ENCODE measurements at places on chromosomes 13 and 19.

DNA sequence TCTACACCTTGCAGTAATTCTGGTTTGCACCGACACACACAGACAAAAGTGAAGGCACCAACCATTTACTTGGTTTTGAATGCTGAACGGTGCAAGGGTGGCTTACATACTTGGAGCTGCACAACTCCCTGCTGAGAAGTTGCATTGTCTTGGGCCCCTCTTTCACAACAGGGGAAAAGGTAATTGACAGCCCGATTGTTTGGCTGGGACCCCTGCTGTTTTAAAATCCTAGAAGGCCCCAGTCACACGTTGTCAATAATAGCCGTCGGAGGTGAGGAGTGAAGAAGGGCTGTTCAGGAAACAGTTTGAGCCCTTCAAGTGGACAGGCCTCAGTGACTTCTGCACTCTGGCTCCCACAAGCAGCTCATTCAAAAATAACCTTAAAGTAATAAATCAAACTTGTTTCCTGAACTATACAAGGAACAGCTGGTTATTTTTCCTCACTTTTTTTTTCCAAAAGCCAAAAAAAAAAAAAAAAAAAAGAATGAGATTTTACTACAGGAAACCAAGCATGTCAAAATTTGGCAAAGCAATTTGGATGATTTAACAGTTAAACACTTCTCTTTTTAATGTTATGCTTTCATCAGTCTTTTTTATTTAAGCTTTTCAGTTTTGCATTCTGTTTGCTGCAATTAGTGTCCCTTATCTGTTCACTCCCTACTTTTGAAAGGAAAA lies 19.0 kb upstream of the SPRY2 start:
- peak; percentile 19 for DNase-seq

DNA sequence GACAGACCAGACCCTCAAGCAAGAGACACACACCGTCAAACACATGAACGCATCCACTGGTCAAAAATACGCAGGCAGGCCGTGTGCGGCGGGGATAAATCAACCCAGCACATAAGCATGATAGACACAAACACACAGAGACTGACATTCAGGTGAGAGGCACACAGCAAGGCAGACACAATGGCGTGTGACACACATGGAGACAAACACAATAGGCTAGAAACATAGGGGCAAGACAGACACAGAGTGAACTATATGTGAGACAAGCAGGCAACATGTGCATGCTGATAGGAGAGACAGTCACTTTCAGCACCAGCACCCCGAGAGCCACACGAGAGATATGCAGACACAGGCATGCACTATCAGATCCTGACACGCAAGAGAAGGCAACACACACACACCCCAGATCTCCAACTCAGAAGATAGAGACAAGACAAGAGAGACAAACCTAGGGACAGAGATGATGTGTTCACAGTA lies 6.9 kb upstream of the JUNB start:
- DNase-seq = no peak

DNA sequence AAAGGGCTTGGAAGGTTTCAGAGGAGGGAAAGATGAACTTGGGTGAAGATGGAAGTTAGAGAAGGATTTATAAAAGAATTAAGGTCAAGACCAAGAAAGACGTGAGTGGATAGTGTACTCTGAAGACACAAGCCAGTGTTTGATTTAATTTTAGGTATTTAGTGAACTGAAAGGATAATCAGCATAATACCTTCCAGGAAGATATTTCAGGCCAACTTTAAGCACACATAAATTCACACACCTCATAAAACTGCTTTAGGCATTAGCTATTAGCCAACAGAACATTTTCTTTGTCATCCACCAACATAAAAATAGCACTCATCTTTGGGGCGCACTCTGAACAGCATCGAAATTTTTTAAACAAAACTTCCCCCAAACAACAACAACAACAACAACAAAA lies 71.7 kb upstream of the CSNK1A1L start:
- no peak for DNase-seq

GRCh38 chr13:82358284-82358683 lies 1524.0 kb downstream of the SLITRK1 start:
- DNase-seq = no peak

DNA sequence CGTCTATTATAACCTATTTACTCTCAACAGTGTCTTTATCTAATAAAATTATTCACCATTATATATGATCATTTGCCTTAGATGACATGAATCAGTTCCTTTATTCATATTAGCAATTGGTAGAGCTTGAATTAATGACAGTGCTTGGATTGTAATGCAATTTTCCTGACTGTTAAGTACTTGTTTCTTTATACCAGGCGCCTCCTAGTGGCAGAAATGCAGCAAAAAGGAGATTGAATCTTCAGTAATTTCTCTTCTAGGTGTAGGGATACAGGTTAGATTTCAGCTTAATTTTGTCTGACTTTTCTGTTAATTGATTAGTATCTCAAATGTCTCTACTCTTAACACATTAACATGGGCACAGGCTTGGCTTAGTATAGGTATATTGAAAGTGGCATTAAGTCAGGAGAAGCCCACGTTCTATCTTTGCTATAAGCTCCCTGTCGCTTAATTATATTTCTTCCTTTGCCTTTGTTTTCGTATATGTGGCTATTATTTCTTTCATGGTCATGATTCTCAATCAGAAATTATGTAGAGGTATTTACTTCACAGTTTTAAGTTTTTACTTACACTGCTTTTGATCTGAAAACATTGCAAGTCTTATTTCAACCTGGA lies 9.1 kb upstream of the LHFPL6 start:
- DNase-seq = peak; percentile 71

- DNase-seq = no peak
Measured at GRCh38 chr13:49754146-49754545, 38.3 kb downstream of the KPNA3 start.
